ENCODE measurements at places on chromosomes 1 and 21.

DNA sequence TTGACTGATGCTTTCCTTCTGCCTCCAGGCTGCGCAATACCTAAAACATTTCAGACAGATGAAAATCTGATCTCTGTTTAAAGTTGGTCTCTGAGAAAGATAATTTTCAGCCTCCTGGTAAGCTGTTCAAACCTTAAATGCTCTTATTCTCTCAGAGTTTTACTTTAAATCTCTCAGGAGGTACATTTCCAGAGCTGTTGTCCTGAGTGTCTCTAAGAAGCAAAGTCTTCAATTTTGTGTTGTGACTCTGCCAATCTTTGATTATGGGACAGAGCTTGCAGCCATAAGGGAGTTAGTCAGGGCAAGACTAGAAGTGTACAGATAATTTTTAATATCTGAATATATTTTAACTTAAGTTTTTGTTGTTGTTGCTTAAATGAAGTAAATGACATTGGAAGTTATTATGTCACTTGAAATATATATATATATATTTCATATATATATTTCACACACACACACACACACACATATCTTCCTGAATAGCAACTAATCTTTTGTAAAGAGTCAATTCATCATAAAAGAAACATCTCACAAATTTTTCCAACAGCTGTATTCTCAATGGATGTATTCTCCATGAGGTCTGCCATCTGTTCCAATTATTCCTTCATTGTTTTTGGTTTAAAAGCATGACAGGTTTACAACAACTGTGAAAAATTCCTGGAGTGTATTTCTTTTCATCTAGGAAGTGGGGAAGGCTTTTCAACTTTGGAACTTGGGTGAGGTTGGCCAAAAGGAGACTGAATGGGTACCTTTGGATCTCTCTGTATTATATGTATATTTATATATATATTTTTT lies 259.4 kb downstream of the BACH1 start:
- no peak for DNase-seq

GRCh38 chr1:180631194-180631765 lies 542 bp upstream of the XPR1 start:
- DNase-seq = no peak

DNA sequence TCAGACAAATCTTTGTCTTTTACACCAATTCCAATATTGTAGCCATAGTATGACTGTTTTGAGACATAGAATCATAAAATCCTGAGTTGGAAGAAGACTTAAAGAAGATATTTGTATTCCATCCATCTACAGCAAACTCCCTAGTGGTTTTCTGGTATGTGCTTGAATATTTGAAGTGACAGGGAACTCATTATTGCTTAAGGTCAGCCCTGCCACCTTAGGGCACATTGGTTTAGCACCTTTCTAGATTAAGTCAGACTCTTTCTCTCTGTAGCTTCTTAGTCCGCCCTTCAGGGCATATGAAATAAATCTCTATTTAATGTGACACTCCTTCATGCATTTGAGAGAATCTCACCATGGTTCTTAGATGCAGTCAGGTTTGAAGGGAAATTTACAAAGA lies 49.8 kb downstream of the PTGER3 start:
- no peak for DNase-seq

GRCh38 chr1:199747984-199748383 lies 279.5 kb upstream of the NR5A2 start:
- no peak for DNase-seq

- DNase-seq = no peak
Observed at GRCh38 chr1:28160782-28161266, 15.7 kb downstream of the PTAFR start.

- peak; percentile 24 for DNase-seq
Observed at GRCh38 chr1:30523055-30524020, 200.0 kb downstream of the MATN1 start.

DNA sequence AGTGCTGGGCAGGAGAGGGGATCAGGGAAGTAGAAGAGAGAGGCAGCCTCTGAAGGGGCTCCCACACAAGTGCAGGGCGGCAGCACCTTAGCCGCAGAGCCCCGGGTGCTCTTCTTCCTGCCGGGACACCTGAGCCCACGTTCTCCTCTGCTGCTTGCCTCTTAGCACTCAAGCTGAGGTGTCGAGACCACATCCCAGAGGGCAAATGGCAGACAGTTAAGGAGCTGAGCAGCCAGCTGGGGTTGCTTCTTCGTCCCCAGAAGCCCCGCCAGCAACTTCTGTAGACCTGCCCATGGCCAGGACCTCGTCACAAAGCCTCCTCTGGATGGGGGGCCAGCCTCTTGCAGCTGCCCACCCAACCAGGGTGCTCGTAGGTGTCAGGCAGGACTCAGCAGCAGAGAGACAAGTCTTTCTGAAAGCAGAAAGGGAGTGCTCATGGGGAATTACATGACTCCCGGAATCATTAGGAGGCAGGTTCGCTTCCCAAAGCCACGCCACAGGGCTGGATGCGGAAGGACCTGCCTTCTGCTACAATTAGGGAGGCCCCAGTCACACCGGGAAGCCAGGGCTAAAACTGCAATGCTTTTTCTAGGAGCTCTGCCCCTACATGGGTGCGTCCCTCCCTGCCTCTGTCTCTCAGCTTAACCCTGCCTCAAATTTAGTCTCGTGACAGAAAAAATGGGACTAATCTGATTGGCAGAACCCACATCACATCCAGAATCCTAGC lies 141.4 kb upstream of the RAB4A start:
- no peak for DNase-seq

GRCh38 chr1:64343823-64344190 lies 126.1 kb upstream of the CACHD1 start:
- DNase-seq = no peak

- DNase-seq = no peak
Observed at GRCh38 chr21:38925923-38926322, 120.2 kb downstream of the ETS2 start.

DNA sequence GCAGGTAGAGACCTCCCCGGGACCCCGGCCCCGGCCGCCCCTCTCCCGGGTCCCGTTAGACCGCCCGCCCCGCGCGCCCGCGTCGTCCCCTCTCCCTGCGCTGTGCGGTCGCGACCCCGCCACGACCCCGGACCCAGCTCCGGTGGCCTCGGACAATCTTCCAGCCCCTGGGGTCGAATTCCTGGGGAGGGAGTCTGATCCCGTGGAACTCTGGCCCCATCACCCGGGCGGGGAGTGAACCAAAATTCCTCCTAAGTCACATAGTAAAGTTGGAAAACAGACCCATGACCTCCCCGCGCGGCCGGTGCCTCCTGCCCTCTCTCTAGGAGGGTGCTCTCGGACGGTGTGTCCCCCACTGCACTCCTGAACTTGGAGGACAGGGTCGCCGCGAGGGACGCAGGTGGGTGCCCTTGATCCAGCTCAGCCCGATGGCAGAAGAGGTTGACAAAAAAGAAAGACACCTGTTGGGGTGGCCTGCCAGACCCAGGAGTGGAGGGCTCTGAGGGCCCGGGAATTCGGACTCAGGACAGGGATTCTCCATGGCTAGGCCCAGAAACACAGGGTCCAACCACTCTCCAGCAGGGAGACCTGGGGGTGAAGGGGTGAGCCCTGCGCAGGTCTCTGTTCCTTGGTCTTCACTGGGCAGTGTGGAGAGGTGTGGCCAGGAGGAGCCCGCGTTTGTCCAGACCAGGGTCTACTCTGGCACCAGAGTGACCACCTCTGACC lies 451 bp downstream of the ADAMTSL4 start:
- no peak for DNase-seq

DNA sequence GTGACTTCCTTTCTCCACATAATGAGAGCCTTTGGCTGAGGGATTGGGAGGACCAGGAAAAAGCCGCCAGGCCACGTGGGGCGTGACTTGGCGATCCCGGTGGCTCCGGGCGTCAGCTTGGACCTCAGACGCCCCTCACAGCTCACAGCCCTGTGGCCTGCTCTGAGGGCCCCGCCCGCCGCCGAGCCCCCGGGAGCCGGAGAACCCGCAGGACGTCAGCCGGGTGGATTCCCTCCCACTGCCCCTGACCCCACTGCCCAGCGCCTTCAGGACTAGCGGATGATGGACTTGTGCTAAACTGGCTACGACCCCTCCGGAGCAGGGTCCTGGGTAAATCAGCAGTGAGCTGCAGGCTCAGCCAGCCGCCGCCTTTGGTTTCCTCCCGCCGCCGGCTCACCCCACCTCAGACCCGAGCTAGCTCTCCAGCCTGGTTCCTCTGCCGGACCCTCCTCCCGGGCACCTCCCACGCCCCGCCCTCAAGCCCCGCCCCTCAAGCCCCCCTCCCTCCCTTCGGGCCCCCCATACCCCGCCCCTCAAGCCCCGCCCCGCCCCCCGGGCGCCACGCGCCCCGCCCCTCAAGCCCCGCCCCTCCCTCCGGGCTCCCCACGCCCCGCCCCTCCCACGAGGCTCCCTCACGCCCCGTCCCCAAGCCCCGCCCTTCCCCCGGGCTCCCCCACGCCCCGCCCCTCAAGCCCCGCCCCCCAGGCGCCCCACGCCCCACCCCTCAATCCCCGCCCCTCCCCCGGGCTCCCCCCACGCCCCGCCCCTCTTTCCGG lies 10.0 kb upstream of the FAAP20 start:
- no peak for DNase-seq

- DNase-seq = no peak
Observed at GRCh38 chr1:115728341-115728740, 40.2 kb downstream of the CASQ2 start.

- no peak for DNase-seq
Observed at GRCh38 chr21:42733874-42734273, 80.5 kb downstream of the PDE9A start.

DNA sequence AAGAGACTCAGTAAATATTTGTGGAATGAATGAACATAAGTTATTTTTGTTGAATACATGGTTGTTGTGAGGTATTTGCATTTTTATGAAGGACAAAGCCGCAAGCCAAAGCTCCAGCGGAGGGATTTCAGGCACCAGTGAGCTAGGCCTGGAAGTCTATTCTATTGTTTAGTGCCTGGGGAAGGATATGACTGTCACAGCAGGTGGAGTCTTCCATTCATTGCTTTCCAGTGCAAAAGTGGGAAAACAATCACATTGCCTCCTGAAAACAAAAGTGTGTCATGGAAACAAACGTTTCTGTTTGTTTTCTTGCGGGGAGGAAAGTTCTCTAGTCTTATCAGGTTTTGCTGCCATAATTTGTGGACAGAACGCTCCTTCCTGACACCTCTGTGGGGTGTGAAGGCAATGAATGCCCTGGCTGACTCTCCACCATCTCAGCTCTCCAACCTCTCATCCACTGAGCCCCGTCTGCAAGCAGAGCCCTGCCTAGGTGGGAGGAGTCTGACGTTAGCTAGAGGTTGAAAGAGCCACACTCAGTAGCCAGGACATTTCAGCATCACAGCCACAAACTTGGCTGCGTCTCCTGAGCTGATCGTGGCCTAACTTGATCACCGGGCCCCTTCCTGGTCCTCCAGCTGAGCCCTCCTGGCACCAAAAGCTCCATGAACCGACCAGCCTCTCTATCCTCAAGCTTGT lies 739.1 kb downstream of the MATN1 start:
- no peak for DNase-seq

- DNase-seq = no peak
Observed at GRCh38 chr21:42527127-42527488, 13.5 kb downstream of the SLC37A1 start.

DNA sequence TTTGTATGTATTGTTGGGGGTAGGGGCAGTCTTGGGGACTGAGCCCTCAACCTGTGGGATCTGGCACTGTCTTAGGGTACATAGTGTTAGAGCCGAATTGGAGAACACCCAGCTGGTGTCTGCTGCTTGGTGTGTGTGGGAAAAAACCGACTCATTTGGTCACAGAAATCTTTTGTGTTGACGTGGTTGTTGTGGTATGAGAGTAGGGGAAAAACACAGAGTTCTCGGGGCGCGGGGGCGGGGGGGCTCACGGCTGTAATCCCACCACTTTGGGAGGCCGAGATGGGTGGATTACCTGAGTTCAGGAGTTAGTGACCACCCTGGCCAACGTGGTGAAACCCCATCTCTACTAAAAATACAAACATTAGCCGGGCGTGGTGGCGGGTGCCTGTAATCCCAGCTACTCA lies 15.3 kb upstream of the SRSF10 start:
- DNase-seq = no peak

DNA sequence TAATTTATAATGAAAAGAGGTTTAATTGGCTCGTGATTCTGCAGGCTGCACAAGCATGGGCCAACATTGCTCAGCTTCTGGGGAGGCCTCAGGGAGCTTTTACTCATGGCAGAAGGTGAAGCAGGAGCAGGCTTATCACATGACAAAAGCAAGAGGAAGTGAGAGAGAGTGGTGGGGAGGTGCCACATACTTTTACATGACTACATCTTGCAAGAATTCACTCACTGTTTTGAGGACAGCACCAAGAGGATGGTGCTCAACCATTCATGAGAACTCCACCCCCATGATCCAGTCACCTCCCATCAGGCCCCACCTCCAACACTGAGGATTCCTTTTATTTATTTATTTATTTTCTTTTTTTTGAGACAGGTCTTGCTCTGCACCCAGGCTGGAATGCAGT lies 5.5 kb upstream of the PLEKHM2 start:
- peak; percentile 45 for DNase-seq

- DNase-seq = no peak
Observed at GRCh38 chr1:23895082-23895481, 18.1 kb downstream of the CNR2 start.

Measured in HCT116 (cell line).